ENCODE measurements at places on chromosomes 12 and 14. TPM values are rescaled to one million over a fixed set of nuclear protein-coding genes. Genes with fewer than 3 reads are reported as not detected.

The DHRS2 gene
- 0.69 TPM for total RNA-seq

The NGB gene
- total RNA-seq: not detected

The KRT80 gene
- 0.09 TPM for total RNA-seq

The TPPP2 gene
- 0.80 TPM for total RNA-seq

The DPF3 gene
- not detected for total RNA-seq

- H3K4me1 ChIP-seq: peaks cover 3% of the 10 kb centered on the region
- no peak overlapping the region for H3K4me3 ChIP-seq
- DNase-seq: no peak
- H3K27me3 ChIP-seq: no peaks in the 10 kb centered on the region
- H3K36me3 ChIP-seq: no peaks in the 10 kb centered on the region
- no peak overlapping the region for H3K27ac ChIP-seq
These were observed 362.7 kb downstream of the ADGRD1 start for GRCh38 chr12:131316388-131316787.

DNA sequence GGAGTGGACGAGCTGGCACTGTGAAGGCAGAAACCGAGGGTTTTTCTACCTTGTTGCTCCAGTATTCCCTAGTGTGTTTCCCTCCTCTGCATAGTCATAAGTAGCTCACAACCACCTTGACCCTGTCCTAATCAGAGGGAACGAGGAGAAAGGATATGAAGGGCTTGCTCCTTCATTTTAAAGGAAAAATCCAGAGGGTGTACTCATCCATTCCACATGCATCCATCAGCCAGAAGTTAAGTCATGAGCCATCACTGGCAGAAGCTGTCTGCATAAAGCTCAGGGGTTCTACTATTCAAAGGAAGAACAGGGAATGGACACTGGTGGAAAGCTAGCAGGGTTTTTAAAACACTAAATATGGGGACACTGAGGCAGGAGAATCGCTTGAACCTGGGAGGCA lies 84.3 kb upstream of the FOXN3 start:
- H3K27ac ChIP-seq: no peak overlapping the region
- H3K4me3 ChIP-seq: no peak overlapping the region
- no peaks in the 10 kb centered on the region for H3K27me3 ChIP-seq
- H3K4me1 ChIP-seq: no peaks in the 10 kb centered on the region
- DNase-seq: no peak

DNA sequence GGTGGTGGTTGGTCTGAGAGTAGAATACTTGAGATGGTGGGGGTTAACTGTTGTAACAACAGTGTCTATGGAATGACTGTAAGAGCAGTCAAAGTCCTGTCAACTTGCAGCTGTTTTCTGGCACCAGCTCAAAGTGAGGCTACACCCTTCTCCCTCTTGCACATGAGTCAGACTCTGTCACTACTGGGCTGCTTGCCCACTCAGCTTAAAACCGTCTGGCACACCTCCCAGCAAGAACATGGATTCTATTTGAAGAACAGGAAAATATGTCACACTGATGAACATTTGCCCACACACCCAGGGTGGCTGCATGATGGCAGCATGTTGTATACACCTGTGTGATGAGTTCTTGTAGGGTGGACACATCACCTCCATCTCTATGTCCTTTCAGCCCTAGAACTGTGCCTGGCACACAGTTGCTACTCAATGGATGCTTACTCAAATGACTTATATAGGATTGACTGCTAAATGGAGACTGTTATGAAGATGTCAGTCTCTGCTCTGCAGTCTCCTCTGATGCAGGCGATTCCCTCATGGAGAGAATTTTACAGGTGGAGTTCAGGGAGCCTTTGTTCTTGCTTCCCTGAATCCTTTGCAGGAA lies 19.3 kb upstream of the SERPINA6 start:
- H3K27ac ChIP-seq: no peak overlapping the region
- DNase-seq: no peak
- H3K4me1 ChIP-seq: no peaks in the 10 kb centered on the region
- H3K36me3 ChIP-seq: no peaks in the 10 kb centered on the region
- H3K4me3 ChIP-seq: no peak overlapping the region
- H3K27me3 ChIP-seq: no peaks in the 10 kb centered on the region

- no peaks in the 10 kb centered on the region for H3K4me1 ChIP-seq
- no peak overlapping the region for H3K27ac ChIP-seq
- no peak for DNase-seq
- no peak overlapping the region for H3K4me3 ChIP-seq
These were observed 161.2 kb downstream of the TTC8 start for GRCh38 chr14:88985654-88986053.

DNA sequence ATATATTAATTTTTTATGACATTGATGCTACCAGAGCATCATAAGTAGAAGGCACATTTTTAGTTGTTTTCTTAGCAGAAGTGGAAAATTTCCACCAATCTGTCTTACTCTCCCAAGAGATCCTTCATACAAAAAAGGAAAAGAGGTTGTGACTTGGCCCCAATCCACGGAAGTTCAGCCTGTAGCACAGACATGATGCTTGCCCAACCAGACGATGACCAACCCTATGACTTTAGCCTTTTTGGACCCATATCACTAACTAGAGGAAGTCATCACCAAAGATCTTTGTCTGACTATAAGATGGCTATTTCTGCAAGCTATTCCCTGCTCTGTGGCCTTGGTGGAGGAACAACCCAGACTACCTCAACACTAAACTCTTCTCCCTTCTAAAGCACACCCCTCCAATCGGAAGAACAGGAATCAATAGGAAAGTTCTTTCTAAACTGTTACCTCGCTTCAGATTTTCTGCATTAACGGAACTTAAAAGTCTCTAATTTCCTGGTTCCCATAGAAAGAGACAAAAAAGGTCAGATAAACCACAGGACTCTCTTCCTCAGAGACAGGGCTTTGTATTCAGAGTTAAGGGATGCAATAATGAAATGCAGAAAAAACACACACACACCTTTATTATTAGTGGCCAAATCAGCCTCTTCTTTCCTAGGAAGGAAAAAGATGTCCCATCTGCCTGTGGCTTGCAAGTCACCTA lies 4.1 kb upstream of the RHOJ start:
- H3K36me3 ChIP-seq: no peaks in the 10 kb centered on the region
- H3K4me1 ChIP-seq: peaks cover 5% of the 10 kb centered on the region
- H3K27me3 ChIP-seq: no peaks in the 10 kb centered on the region

Data from endodermal cell (in vitro differentiated cells).